ENCODE measurements at places on chromosomes 6 and 20.
A peak's percentile ranks its signal among the peaks of the same experiment; 100 is the strongest.

DNA sequence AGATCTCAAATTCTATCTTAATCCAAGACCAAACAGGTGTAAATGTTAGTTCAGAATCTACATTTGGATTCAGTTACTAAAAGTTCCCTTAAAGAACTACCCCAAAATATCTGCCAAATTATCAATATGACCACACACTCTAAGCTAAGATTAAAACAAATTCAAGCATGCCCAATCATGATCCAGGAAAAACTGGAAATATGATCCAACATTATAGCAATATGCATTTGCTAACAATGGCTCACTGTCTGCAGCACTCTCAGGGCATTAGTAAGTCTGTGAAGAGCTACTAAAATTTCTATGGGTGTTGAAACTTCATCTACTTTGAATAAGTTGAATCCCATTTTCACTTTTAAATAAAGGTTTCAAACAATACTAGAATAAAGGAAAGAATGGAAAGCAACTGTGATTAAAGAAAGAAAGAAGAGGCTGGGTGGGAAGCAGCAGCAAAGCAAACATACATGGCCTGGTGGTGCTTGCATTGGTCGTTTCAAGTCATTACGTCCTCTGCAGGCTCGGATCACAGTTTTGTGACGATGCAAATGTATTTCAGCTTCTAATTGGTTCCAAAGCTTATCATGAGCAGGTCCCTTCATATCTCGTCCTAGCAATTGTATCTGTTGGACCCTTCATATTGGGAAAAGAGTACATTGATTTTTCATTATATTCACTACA is 29.2 kb downstream of the GOPC start:
- no peak for DNase-seq

- no peak for DNase-seq
These were observed 686.6 kb upstream of the GJE1 start for GRCh38 chr6:141445928-141446628.

- DNase-seq, result no peak
These were observed 103.7 kb downstream of the ARID1B start for GRCh38 chr6:156880913-156881312.

- no peak for DNase-seq
These were observed 8.0 kb upstream of the PERP start for GRCh38 chr6:138115201-138115600.

DNA sequence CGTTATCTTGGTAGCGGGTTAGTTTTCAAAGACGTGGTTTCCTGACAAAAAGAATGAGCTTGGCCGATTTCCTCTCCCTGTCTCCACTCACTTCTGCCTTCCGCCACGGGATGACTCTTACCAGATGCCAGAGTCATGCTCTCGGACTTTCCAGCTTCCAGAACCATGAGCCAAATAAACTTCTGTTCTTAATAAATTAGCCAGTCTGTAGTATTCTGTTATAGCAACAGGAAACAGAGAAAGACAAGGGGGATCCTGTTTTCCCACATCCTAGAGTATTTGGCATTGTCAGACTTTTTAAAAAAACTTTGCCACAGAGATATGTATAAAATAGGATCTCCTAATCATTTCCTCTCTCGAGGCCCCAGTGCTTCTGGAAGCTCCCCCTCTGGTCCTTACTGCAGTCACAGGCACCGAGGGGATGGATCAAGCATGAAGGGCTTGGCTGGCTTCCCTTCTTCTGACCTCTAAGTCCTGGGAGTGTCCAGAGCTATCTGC is 84.9 kb upstream of the NAA20 start:
- peak; percentile 80 for DNase-seq

DNA sequence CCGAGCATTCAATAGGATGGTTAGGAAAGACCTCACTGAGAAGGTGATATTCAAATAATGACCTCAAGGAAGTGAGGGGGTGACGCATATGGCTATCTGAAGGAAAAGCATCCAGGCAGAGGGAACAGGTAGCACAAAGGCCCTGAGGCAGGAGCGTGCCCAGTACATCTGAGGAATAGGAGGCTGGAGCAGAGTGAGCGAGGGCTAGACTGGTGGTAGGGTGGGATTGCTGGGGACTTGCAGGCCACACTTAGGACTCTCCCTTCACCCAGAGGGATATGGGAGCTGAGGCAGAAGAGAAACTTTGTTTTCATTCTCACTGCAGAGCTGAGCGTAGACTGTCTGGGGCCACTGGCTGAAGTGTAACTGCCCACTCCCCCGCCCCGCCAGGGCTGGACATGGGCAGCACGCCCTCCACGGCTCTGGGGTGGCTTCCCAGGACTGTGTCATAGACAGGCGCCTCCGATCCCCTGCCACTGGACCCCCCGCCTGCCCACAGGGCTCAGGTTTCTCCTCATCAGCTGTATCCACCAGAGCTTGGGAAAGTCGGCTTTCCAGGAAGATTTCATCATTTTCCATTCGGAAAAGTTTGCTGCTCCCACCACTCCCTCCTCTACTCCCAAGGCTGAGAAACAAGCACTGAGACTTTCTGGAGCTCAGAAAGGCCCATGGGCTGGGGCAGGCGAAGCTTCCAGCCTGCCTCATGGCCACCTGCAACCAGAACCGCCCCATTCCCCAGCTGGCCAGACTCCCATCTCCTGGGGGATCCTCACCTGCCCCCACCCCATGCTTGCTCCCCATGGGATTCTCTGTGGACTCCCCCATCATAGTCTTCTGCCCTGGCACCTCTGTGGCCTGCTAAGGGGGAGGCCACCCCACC is 142.6 kb downstream of the MRPL14 start:
- peak; percentile 12 for DNase-seq

DNA sequence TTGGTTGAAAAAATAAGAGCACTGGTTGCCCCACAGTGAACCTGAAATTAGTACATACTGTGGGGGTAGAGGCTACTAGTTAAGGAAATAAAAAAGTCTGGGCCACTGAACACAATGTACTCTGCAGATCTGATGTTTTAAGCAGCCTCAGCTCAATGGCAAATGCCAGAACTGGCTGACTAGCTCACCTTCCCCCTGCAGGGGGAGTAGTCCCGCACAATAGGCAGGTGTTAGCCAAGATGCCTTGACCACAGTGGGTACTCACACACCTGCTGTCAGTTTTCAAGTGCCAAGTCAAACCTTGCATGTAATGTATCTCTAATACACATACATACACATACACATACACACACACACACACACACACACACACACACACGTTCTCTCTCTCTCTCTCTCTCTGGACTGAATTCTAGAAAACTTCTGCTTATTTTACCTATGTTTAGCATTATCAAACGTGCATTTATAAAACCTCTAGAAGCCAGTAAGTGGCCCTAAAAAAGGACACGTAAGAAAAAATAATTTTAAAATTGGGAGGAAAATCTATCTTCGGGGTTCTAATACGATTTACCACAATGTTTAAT is 36.1 kb downstream of the GMDS start:
- no peak for DNase-seq

DNA sequence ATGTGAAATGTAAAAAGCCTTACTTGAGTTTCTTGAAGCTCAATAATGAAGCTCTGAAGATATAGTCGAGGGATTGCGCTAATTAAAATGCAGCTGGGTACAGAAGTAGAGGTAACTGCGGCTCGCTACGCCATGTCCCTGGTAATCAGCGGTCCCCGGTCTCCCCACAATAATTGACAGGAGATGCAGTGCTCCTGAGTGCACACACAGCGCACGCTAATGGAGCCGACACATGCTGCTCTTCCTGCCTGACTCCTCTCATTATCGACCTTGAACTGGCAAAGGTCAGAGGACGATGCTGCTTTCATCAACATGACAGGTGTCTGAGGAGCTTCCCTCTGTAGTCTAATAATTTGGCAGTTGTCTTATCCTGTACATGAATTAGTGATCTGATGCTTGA is 365.9 kb downstream of the RNF144B start:
- no peak for DNase-seq

DNA sequence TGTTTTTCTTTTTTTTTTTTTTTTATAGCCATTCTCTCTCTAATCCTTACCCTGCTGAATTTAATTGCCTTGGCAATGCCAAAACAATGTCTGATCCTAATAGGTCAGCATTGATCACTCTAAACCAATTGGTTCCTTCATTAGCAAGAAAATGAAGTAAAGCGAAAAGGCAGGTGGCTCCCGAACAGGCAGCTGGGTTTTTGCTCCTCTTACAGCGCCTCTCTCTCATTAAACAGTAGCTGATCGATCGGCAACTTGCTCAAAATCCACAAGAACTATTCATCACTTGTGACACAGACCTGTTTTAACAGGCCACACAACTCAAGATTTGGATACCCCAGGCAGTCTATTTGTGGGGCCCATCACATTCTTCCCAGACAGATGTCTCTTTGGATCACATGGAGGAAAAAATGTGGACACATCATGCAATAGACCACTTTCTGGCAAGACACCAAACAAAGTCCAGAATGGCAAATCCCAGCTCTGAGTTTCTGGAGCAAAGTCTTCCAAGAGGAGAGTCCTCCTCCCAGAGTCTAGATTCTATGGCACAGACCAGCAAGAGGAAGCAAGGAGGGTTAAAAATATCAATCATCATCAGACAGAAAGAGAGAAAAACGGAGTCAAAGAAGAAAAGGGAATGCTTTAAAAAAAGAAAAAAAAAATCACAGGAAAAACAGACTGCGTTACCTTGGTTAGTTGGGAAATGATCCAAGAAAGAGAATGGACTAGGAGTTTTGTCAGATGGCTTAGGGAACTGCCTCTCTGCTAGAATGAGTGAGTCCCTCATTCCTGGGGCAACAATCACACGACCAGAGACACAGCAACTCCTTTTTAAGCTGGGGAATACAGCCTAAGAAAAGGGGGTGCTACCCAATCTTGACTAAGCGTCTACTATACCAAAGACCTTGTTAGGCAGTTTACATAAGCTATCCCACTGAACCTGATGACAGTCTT is 247.8 kb downstream of the BTBD9 start:
- DNase-seq, result no peak

GRCh38 chr20:478010-478948 is 15.9 kb upstream of the TBC1D20 start:
- no peak for DNase-seq

DNA sequence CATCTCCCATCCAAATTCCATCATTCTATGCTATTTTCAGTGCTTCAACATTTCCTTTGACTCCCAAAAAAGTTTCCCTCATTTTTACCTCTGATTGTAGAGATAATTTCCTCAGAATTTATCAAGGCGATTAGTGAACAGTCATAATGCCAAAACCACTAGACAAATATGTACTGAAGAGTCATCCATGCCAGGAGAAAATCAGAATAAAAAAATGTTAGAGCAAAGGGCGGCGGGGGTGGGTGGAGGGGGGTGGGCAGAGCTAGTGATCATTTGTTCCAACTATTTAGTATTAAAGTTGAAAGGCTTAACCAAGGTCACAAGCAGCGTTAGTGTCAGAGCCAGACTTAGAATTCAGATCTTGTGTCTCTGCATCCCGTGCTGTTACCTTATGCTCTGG is 5.3 kb upstream of the ADGRF5 start:
- no peak for DNase-seq

DNA sequence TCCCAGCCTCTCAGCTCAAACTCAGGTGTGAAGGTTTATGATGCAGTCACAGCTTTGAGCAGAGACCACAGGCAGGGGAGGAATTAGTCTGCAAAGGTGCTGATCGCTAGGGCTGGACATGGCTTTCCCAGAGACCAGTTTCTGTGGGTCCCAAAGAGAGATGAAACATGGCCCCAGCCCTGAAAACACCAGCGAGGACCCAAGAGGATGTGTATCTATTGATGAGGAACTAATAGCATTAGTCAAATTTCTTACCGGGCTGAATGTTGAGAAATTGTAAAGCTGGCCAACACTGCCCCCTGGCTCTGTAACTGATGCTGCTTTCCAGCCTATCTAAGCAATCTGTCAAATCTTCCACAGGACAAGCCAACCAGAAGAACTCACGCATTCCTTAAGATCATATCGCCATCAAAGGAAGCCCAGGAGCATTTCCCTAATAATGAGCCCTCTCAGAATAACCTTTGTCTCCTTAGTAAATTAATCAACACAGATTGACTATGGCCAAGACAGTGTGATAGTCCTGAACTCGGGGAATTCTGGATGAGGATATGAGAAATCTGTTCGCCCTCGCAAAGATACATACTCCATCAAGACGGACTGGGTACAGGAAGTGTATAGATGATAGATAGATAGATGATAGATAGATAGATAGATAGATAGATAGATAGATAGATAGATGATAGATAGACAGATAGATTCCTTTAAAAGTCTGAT is 7.8 kb upstream of the ACSS1 start:
- DNase-seq, result peak; percentile 67

- DNase-seq, result no peak
These were observed 33.0 kb downstream of the FOXP4 start for GRCh38 chr6:41579088-41579610.

- no peak for DNase-seq
These were observed 10.6 kb downstream of the RAET1E start for GRCh38 chr6:149887343-149887742.

DNA sequence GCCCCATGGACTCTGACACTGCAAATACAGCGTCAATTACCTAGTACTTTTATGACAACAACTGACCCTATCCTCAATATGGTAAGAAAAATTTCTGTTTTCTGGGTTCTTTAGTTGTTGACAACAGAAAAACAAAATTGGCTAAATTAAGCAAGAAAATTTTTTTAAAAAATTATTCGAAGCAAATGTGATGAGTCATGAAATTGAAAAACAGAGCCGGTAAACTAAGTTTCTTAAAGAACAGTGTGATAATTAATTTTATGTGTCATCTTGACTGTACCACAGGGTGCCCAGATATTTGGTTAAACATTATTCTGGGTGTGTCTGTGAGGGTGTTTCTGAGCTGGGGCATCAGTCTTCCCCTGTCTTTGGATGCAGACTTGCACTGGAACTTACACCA is 107.6 kb upstream of the OPRM1 start:
- no peak for DNase-seq

GRCh38 chr20:18748987-18749386 is 64.6 kb upstream of the SCP2D1 start:
- no peak for DNase-seq

DNA sequence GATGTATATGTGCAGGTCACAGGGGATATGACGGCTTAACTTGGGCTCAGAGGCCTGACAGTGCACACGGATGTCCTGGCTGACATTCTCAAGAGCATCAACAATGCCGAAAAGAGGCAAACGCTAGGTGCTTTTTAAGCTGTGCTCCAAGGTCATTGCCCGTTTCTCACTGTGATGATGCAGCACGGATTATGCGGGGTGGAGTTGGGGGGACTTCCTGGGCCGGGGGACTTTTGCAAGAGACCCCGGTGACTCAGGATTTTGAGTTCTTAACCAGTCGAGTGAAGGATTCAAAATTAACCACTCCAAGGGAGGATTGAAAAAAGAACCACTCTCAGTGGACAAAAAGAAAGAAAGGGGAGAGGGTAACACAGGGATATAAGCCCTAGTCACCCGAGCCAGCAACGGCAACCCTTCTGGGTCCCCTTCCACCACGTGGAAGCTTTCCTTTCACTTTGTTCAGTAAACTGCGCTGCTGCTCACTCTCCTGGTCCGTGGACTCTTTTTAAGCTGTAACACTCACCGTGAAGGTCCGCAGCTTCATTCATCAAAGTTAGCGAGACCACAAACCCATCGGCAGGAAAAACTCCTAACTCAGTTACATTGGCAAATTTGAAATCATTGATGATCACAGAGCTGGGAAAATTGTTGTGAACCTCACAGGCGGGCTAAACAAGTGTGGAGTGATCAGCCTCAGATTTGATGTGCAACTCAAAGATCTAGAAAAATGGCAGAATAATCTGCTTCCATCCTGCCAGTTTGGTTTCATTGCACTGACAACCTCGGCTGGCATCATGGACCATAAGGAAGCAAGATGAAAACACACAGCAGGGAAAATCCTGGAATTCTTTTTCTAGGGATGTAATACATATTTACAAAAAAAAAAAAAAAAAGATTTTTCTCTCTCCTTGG is 199.3 kb downstream of the ARID1B start:
- no peak for DNase-seq

Data from uterus (tissue), 4 donors.